ENCODE measurements at places on chromosomes 7 and 10. TPM values are rescaled to one million over a fixed set of nuclear protein-coding genes. Genes with fewer than 3 reads are reported as not detected.
A peak's percentile ranks its signal among the peaks of the same experiment; 100 is the strongest.

VSTM2A gene
- total RNA-seq = not detected

DRGX gene
- not detected for total RNA-seq

- peak within 1 kb of the TSS; percentile 100 for H3K27ac ChIP-seq
- peak; percentile 76 for DNase-seq
- H3K27me3 ChIP-seq = no peaks in the 10 kb centered on the region
- peaks cover 2% of the 10 kb centered on the region for H3K36me3 ChIP-seq
- peaks cover 20% of the 10 kb centered on the region for H3K4me1 ChIP-seq
These were observed at the start of gene ZMIZ2 for GRCh38 chr7:44748045-44748947. Gene ZMIZ2, plus strand, starts transcription at chr7:44748847. Its CDS starts 7,403 bp downstream, at chr7:44756250.

DNA sequence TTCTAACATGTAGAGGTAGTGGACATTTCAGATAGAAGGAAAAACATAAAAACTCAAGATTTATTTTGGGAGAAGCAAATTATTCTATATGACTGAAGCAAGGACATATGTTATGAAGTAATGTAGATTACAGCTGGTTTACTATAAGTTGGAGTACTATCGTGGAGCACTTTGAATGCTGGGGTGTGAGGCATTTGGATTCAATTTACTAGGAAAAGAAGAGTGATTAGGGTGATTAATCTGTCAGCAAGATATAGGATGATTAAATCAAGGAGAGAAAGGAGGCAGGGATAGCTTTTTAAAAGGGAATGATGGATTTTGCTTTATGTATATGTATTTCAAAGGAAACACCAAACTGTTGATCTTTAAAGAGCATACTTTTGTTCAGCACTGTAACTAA, 318.4 kb upstream of the KAT6B start:
- H3K27ac ChIP-seq = no peak overlapping the region
- no peaks in the 10 kb centered on the region for H3K36me3 ChIP-seq
- H3K4me1 ChIP-seq = peaks cover 5% of the 10 kb centered on the region

- H3K36me3 ChIP-seq = peaks cover 41% of the 10 kb centered on the region
- no peak overlapping the region for H3K4me3 ChIP-seq
- no peak for DNase-seq
- H3K4me1 ChIP-seq = peaks cover 2% of the 10 kb centered on the region
- H3K27me3 ChIP-seq = no peaks in the 10 kb centered on the region
These were observed 31.1 kb downstream of the NUB1 start for GRCh38 chr7:151372612-151373265.

DNA sequence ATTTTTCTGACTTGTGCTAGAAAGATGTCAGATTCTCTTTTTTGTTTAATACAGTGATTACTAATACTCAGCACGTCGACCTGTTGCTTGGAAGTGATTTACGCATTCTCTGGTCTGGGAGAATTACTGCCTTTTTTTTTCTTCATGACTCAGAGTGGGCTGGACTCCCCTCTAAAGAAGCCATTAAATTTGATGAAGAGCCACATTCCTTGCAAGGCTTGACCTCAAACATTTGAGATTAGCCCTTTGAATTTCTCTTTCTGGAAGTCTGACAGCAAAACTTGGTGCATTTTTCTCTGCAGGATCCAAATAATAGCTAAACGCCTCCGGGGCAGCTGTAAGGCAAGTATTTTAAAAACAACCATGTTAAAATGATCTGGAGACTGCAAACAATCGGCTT, 171.6 kb downstream of the GALNT17 start:
- H3K36me3 ChIP-seq = no peaks in the 10 kb centered on the region
- DNase-seq = no peak
- no peak overlapping the region for H3K27ac ChIP-seq
- no peaks in the 10 kb centered on the region for H3K4me1 ChIP-seq
- no peak overlapping the region for H3K4me3 ChIP-seq

GRM3 gene
- total RNA-seq = not detected

ADARB2 gene
- not detected for total RNA-seq

- H3K4me3 ChIP-seq = no peak overlapping the region
- H3K27me3 ChIP-seq = no peaks in the 10 kb centered on the region
- DNase-seq = peak; percentile 58
- no peaks in the 10 kb centered on the region for H3K4me1 ChIP-seq
- peaks cover 41% of the 10 kb centered on the region for H3K36me3 ChIP-seq
- H3K27ac ChIP-seq = no peak overlapping the region
These were observed 10.8 kb downstream of the UROS start for GRCh38 chr10:125812128-125812750.

CLRN3 gene
- total RNA-seq = not detected

- no peaks in the 10 kb centered on the region for H3K36me3 ChIP-seq
- H3K27me3 ChIP-seq = peaks cover 22% of the 10 kb centered on the region
- no peak for DNase-seq
- no peak overlapping the region for H3K4me3 ChIP-seq
- no peak overlapping the region for H3K27ac ChIP-seq
These were observed 2.7 kb upstream of the CPVL start for GRCh38 chr7:29149036-29149435.
